ENCODE measurements at places on chromosomes 7 and 10.

DNA sequence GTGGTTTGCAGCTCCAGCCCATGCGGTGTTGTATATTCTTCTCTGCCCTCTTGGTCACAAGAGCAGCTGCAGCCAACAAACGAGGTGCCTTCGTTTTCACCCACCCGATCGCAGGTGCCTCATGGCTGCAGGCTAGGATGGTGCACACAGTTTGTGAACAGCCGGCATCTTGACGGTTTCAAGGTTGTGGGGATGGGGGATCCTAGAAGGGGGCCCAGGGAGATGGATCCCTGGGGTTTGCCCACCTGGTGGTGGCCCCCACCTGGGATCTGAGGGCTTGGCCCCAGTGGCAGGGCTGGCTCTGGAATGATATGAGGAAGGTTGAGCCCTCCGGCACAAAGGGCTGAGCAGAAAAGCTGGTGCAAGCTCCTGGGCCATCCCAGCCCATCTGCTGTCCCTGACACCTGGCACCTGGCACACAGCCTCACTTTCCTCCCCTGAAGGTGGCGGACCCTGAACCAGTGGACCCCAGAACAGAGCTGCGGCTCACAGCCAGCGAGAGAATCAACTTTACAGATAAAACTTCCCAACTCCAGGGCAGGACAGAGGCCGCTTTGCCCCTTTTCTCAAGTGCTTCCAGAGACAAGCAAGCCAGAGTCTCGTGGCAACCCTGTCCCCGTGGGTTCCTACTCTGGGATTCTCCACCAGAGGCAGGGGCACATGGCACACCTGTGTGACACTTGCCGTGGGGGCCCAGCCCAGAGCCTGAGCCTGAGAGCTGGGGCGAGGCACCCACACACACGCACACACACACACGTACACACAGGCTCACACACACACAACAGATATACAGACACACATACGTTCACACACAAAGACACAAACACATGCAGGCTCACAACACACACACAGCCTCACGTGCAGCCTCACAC is 177.3 kb upstream of the PPP2R2D start:
- no peak for DNase-seq

DNA sequence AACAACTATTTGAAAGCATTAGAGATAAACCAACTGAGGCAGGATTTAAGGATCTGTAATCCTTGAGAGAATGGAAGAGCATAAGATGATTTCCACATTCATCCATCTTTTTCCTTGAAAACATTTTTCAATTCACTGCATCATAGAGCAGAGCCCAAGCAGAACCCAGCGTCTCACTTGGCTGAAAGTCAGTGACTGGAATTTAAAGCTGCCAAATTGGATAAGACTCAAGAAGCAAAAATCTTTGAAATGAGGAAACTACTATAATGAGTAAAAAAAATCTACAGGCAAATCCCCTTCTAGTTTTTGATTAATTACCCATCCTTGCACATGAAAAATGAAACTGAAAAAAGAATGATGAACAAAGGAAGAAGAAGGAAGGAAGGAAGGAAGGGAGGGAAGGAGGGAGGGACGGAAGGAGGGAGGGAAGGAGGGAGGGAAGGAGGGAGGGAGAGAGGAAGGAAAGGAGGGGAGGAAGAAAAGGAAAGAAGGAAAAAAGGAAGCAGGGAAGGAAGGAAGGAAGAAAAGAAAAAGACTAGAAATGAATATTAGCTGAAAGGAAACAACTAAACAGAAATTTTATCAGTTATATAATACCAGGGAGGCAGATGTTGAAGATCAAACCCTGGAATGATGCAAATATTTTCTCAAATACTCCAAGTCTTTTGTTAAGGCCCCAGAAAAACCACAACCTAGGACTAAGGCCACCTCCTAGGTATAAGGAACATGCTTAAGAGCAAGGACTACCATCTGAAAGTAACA is 336.3 kb upstream of the MAGI2 start:
- DNase-seq, result peak; percentile 88

- no peak for DNase-seq
These were observed 110.8 kb downstream of the PDGFA start for GRCh38 chr7:408751-409311.

DNA sequence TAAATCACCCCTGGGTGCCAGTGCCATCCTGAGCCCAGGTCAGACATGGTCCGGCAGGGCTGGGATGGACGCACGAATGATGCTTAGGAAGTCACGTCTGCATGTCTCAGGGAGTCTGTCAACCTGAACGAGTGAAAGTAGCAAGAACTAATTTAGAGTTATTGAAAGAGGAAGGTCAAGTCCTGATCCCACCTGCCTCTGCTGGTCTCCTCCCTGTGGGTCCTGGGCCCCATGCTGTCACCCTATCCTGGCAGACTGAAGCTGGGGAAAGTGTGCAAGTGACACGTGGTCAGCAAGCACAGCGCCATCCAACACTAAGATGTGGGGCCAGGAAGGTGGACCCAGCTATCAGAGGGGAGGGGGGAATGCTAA is 26.1 kb upstream of the GRID1 start:
- DNase-seq, result no peak

DNA sequence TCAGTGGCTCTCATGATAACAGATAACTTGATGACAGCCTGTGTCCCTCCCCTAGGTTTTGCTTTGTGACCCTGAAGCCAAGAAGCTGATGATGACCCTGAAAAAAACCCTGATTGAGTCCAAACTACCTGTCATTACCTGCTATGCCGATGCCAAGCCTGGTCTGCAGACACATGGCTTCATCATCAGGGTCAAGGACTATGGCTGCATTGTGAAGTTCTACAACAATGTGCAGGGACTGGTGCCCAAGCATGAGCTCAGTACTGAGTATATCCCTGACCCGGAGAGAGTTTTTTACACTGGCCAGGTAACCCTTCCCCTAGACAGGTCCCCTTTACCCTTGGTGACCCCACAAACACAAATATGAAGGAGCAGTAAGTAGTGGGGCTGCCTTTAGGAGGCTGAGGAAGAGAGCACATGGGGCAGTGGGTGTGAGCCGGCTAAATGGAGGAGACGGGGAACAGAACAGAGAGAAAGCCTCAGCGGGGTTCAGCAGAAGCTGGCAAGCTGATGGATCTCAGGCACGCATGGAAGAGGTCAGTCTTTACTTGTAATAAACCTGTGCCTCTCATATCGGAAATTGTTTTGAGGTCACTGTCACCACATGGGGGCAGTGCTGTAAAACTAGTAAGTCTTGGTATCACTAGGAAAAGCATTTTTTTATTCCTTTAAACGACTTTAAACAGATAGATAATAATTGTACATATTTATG is 20.2 kb downstream of the PDCD11 start:
- peak; percentile 84 for DNase-seq

- no peak for DNase-seq
These were observed 844 bp upstream of the KAT6B start for GRCh38 chr10:74825371-74826141.

GRCh38 chr10:106771154-106771553 is 393.4 kb downstream of the SORCS1 start:
- DNase-seq, result no peak

Measured in cardiac fibroblast (primary cell).